ENCODE measurements at places on chromosomes 1 and 21. TPM values are rescaled to one million over a fixed set of nuclear protein-coding genes. Genes with fewer than 3 reads are reported as not detected.

The CCDC24 gene
- 15.8 TPM for total RNA-seq

GRCh38 chr21:32812035-32812434 is 40.5 kb upstream of the PAXBP1 start:
- DNase-seq: no peak

DNA sequence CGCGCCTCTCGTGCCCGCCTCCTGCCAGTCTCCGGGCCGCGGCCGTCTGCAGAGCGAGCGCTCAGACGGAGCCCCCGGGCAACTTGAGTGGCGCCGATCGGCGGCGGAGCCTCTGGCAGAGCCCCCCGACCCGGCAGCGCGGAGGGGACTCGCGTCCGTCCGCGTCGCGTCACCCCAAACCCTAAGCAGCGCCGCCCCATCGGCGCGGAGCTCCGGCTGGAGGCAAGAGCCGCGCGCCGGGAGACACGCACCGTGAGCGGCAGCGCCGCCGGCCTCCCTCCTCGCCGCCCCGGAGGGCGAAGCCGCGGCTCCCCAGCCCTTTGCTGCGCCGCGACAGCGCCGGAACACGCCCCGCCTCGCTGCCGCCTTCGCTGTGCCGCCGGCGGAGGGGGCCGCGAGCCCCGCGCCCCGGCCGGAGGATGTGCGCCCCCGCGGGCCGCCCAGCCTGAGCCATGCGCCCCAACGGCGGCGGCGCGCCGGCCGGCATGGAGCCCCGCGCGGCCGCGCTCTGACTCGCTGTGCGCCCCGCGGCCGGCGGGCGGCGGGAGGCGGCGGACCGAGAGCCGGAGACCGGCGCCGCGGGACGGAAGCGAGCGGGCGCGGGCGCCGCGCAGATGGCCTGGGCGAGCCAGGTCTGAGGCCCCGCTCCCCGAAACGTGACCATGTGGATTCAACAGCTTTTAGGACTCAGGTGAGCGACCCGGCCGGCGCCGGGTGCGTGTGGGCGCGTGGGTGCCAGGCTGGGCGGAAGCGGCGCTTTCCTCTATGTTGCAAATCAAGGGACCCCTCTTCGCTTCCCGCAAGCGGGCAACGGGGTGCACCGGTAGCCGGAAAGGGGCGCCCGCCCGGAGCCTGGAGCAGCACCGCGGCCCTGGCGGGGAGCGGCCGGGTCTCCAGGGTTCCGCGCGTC is 610 bp downstream of the AJAP1 start:
- no peak for DNase-seq

DNA sequence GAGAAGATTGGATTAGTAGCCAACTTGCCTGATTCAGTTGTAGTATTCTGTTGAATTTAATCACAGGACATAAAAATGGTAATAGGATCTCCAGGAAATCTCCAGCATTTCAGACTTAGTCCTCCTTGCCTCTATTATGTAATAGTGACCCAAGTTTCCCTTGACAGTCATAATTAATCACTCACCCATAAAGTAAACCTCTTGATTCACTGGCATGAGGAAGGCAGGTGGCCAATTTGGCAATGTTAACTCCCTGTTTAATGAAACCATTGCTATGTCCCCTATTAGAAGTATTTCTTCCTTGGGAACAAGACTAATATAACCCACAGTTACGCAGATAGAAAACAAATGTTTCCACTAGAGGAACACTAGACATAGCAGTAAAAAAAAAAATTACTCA is 604.8 kb upstream of the CXADR start:
- DNase-seq: peak; percentile 9

DNA sequence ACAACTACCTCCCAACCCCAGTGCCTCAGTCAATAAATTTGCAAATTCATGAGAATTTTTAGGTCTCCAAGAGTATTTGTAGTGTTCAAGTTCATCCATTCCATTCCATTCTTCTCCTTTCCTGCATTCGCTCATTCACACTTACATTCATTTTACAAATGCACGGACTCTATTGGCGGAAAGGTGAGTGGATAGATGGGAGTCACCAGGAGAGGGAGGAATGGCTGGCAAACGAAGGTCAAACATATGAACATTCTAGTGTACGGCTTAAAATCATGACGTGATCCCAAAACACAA is 2.5 kb downstream of the LORICRIN start:
- DNase-seq: no peak

- peak; percentile 20 for DNase-seq
These were observed 108.5 kb upstream of the SERTAD4 start for GRCh38 chr1:210123924-210124589.

The LCE1E gene
- not detected for total RNA-seq

DNA sequence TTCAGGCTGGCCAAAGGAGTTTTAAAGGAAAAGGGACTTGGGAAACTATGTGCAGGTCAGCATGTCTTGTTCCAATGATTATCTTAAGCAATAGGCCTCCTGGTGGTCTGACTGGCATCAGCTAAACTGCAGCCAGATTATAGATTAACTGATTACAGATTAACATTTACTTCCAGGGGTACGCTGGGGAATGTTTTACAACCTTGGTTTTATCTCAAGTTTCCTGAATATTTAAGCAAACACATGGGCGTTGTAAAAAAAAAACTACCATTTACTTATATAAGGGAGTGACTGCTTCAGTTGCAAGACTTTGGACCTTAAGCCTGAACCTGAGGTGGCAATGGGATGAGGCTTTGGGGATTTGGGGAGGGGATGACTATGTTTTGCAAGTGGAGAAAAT is 600.6 kb upstream of the B3GALT2 start:
- no peak for DNase-seq

GRCh38 chr1:9996624-9997582 is at the start of gene RBP7:
Gene RBP7 (plus strand): TSS chr1:9997228. CDS start chr1:9997259, 31 bp downstream.
- DNase-seq: no peak

The LYPD8 gene
- total RNA-seq: 5.1 TPM

The HAO2 gene
- total RNA-seq: not detected

DNA sequence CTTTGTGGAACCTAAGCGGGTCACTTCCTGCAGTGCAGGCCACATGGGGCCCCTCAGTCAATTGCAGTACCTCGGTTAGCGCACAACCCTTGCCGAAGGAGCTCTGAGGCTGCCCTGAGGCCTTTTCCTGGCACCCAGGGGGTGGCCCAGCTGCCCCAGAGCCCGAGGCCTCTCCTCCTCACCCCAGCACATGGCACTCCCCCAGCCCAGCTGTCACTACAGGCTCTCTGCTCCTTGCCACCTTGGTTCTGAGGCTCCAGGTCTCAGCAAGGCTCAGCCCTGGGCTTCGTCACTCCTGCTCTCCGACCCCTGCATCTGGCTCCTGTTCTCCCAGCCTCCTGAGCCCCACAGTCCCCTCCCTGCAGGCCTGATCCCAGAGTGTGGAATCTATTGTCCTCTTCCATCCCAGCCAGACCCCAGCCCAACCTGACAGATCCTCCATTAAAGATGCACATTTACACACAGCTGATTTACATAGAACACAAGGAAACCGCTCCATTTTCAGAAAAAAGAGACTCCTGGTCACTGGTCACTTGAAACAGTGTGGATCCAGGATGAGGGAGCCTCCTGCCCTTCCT is 192.8 kb upstream of the POU3F1 start:
- no peak for DNase-seq

The MAP10 gene
- 0.19 TPM for total RNA-seq

DNA sequence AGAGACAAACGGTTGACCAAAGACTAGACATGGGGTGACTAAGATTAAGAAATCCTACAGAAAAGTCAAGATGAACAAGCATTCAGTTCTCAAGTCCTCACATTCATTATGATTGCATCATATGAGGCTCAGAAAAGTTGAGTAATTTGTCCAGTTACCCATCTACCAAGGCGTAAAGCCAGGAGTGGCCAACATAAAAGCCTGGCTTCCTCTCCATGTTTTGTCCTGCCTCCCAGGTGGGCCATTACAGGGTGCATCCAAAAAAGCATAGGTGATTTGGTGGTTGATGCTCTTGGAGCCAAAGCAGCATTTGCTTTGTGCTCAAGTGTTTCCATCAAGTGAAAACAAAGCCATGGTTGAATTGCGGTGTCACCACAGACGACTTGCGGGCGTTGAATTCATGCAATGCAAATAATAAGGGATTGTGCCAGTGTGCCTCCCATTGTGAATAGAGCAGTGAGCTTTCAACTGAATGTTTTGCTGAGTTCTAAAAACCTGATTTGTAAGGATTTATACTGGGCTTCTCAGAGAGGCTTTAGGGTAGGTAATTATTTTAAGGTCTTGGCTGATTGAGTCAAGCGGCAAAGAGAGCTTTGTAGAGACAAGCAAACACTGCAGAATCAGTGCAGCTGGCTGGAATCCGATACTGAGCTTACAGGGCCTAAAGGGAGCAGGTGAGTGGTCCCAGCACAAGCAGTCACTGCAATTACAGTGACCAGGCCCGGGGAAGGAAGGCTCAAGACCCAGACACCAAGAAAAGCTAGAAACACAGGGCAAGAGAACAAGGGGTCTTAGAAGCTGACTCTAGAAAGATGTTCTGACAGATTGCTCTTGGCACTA is 54.1 kb downstream of the KCNJ15 start:
- no peak for DNase-seq

GRCh38 chr1:54439550-54440223 is 33.5 kb upstream of the SSBP3 start:
- no peak for DNase-seq

- no peak for DNase-seq
These were observed 966 bp downstream of the TFB2M start for GRCh38 chr1:246564839-246565750.

The ANGPTL7 gene
- not detected for total RNA-seq

DNA sequence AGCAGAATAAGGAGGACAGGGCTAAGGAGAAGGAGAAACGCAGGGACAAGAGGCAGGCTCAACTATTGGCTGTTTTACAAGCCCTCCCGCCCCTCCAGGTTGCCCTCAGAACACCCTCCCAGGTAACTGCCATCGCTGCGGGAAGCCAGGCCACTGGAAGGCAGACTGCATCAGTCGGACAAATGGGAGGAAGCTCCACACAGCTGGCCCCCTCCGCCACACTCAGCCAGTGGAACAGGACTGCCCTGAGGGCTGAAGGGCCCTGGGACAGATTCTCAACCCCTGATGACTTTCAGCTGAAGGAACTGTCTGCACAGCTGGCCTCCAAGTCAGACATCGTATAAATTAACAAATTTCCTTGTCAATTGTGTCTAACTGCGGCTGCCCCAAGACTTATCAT is 21.8 kb downstream of the LRRC3 start:
- DNase-seq: no peak

GRCh38 chr1:226634611-226635246 is 86.2 kb downstream of the STUM start:
- DNase-seq: no peak

DNA sequence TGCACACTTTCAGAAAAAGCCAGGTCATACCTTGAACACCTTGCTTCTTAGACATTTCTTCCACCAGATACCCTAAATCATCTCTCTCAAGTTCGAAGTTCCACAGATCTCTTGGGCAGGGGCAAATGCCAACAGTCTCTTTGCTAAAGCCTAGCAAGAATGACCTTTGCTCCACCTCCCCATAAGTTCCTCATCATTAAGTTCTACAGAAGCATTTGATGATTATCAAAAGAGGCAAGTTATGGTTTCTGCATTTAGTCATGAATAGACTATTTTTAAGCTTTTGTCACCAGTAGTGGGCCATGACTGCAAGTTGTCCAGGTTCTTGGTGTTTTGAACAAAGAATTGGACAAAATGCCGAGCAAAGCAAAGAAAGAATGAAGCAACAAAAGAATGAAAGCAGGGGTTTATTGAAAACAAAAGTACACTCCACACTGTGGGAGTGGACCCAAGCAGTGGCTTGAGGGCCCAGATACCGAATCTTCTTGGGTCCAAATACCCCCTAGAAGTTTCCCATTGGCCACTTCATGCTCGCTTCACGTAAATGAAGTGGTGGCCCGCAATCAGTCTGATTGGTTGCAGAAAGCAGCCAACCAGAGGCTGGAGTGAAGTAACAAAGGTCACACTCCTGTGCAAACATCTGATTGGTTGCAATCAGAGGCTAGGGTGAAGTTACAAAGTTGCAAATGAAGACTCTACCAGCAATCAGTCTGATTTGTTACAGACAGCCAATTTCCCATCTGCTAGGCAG is 9.8 kb upstream of the EGLN1 start:
- DNase-seq: no peak

DNA sequence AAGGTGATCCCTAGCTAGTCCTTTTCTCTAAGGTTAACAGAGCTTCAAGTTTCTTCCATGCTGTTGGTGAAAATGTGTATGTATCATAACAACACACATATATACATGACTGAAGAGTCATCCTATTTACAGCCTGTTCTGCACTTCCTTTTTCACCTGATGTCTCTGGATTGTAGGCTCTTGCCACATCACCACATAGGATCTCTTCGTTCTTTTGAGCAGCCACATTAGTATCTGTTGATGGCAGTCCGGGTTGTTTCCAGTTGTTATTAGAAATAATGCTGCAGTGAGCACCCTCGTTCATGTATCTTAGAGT is 19.7 kb downstream of the MRPL37 start:
- no peak for DNase-seq

The FNDC5 gene
- total RNA-seq: 0.15 TPM

The DISC1 gene
- total RNA-seq: 3.8 TPM

DNA sequence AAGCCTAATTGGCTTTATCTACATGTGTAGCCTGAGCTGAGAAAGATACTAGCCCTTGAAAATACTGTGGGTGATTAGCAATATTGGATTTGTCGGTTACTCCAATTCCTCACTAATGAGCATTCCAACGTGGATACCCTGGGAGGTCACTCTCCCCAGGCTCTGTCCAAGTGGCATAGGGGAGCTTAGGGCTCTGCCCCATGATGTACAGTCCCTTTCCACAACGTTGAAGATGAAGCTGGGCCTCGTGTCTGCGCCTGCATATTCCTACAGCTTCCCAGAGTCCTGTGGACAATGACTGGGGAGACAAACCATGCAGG is 2.6 kb downstream of the RCC1 start:
- DNase-seq: no peak

DNA sequence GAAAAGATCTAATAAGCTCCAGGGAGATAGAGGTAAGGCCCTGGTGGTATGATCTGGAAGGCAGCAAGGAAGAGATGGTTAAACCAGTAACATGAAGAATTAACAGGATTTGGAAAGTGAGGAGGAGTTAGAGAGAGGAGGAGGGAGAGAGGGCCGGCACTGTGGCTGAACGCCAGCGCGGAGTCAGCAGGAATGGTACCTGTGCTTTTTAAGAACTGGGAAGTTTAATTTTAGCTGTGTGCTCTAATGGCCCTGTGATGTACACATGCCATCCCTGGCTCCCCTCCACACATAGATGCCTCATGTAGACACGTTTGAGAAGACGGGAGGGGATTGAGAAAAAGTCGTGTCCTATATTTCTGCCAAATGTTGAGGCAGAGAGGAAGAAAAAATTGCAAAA is 13.8 kb upstream of the AVPR1B start:
- DNase-seq: no peak

DNA sequence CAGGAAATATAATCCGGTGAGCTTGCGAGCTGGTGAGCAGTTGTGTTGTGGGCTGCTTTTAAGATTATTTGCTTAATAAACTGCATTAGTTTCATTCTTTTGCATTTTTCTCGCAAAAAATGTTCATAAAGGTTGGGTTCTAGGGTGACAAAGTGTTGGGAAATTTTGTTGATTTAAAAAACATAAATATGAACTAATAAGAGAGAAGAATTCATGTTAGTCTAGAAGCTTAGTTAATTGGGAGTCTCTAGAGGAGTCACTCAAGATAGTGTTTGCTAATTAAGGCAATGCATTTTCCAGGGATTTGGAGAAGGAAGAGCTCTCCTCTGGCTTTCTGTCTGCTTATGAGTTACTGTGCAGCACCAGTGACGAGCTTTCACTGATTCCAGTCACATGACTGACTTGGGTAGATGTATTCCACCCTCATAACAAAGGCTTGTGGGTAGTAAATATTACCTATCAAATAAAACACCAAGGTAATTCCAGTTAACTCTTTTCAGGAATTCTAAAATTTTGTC is 417.0 kb downstream of the PTBP2 start:
- no peak for DNase-seq

GRCh38 chr1:211638689-211639101 is 36.7 kb downstream of the NEK2 start:
- no peak for DNase-seq
